ENCODE measurements at places on chromosomes 3 and 15.

DNA sequence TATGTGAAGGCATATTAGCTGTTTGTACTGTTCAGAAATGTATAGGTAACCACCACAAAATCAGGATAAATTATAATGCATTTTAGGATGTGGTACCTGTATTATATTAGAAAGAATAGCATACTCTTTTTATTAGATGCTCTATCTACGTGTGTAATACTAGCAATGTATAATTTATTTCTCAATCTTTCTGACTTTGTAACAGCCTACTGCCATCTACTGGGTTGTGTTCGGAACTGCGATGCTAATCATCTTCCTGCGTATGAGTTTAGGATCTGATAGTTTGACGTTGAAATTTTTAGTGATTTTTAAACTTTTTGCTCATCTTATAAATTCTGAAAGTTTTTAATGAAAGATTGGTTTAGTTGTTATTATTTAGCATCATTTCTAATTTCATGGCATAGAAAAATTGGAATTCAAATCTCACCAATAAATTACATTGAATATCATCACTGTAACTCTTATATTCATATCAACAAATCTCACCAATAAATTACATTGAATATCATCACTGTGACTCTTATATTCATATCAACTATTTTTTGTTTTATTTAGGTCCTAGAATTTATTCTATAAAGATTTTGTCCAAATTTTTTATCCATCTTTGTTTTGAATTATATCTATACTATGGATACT, 322.7 kb upstream of the ZNF717 start:
- DNase-seq = no peak

GRCh38 chr15:46525984-46526725, 891.3 kb downstream of the SQOR start:
- no peak for DNase-seq

DNA sequence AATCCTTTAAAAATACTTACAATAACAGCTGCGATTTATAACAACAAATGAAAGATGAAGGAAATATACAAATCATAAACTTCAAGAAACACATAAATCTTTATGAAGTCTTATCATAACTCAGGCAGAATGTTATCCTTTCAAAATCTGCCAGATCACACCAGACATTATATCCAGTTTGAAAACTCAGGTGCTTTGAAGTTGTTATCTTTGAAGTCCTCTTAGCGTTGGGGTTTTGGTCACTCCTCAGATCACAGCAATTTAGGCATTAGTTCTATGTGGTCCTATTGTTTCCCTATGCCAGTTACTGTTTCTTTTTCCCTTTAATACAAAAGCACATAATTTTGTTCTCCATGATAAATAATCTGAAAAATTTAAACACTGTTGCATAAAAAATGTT, 934.6 kb downstream of the EPHA3 start:
- no peak for DNase-seq

DNA sequence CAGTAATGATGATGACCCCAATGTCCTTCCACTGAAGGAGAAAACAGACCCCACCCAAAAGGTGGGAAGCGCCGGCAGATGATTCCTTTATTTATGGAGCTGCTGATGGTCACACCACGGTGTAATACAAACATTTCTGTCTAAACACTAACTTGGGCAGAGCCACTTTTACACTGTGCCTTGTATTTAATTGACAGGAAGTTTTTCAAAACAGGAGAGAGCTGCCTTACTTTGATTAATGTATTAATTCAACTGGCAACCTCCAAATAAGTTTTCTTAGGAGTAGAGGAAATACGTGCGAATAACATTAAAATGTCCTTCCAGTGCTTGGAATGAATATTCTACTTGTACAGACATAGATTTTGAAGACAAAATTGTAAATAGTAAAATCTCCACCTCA, 70.4 kb downstream of the WWTR1 start:
- no peak for DNase-seq

GRCh38 chr3:145094355-145094941, 1066.5 kb downstream of the PLOD2 start:
- DNase-seq = peak; percentile 7

- DNase-seq = no peak
Observed at GRCh38 chr15:90103701-90104329, 1.5 kb upstream of the IDH2 start.

GRCh38 chr3:10108091-10108490, at the start of gene FANCD2OS:
TSS of gene FANCD2OS (minus strand) at chr3:10108255. CDS start at chr3:10104774, 3,481 bp downstream.
- DNase-seq = no peak

- DNase-seq = no peak
Observed at GRCh38 chr3:23623844-23624243, 181.9 kb upstream of the UBE2E1 start.

DNA sequence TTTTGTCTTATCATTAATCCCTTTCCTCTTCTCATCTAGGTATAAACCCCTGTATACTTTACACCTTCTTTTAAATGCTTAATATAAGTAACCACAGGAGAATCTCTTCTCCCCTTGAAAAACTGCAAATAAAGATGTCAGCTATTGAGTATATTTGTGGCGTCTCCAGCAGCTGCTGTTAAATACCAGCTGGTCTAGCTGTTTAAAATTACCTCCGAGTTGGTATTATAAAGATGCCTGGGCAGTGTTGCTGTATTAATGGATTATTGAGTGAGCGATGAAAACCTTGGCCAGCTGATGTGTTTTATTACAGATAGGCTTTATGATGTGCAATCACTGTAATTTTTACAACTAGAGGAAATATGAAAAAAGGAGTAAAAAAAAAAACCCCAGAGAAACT, 388.1 kb downstream of the TBC1D5 start:
- no peak for DNase-seq

DNA sequence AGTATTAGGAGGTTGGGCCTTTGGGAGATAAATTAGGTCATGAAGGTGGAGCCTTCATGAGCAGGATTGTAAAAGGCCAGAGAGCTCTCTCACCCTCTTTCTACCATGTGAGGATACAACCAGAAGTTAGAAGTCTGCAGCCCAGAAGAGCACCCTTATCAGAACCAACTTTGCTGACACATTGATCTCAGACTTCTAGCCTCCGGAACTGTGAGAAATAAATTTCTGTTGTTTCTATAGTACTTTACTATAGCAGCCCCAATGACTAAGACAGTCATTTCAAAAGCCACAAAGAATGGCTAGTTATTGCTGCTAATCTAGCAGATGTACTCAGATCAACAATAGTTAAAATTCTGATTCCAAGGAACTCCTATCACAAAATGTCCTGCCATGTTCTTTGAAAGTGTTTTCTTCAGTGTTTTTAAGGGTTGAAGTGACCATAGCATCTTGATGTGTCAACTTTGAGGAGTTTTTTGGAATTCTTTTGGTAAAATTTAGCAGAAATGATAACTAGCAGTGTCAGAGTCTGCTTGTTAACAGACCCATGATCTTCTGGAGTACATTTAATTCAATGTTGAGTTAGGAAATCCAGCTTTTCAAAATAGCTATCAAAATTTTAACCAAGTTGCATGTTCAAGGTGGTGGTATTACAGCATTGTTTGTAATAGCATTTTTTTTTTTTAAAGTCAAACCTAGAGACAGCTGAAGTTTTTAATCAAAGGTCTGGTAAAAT, 10.3 kb downstream of the DZIP3 start:
- no peak for DNase-seq

DNA sequence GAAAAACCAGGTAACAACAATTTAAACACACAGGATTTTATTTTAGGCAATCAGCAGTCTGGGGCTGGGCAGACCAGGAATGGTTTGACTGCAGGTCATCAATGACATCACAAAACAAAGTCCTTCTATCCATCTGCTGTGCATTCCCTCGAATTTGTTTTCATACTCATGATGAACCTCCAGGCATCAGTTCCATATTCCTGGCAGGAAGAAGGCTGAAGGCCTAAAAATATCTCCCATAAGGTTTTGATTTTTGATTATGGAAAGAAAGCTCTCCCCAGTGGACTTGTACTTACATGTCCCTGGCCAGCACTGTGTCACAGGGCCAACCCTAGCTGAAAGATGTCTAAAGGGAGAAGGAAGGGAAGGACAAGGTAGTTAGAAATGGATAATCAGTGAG, 107.4 kb downstream of the PEAK1 start:
- DNase-seq = no peak

- DNase-seq = no peak
Observed at GRCh38 chr3:188082031-188082430, 71.9 kb upstream of the LPP start.

- no peak for DNase-seq
Observed at GRCh38 chr3:8887435-8888300, 75.6 kb downstream of the RAD18 start.

- DNase-seq = no peak
Observed at GRCh38 chr3:134881305-134881704, 86.2 kb downstream of the EPHB1 start.

DNA sequence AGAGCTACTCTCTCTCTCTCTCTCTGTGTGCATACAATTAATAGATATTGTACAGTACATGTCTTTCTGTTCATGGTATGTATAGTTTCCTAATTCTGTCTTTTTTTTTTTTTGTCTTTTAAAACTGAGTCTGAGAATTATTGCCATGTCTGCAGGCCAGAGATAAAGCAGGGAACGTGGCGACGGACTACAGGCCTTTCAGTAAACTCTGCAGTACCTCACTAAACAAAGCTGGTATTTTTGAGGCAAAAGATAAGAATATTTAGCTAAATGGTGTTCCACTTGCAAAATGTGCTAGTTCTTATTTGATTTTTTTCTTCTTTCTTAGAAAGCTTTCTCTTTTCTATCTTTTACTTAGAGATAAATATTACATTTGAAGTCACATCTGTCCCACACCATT, 44.0 kb upstream of the EHHADH start:
- DNase-seq = no peak

- no peak for DNase-seq
Observed at GRCh38 chr15:89632563-89633430, 22.5 kb downstream of the KIF7 start.

- no peak for DNase-seq
Observed at GRCh38 chr3:140843656-140844055, 98.0 kb upstream of the SLC25A36 start.

DNA sequence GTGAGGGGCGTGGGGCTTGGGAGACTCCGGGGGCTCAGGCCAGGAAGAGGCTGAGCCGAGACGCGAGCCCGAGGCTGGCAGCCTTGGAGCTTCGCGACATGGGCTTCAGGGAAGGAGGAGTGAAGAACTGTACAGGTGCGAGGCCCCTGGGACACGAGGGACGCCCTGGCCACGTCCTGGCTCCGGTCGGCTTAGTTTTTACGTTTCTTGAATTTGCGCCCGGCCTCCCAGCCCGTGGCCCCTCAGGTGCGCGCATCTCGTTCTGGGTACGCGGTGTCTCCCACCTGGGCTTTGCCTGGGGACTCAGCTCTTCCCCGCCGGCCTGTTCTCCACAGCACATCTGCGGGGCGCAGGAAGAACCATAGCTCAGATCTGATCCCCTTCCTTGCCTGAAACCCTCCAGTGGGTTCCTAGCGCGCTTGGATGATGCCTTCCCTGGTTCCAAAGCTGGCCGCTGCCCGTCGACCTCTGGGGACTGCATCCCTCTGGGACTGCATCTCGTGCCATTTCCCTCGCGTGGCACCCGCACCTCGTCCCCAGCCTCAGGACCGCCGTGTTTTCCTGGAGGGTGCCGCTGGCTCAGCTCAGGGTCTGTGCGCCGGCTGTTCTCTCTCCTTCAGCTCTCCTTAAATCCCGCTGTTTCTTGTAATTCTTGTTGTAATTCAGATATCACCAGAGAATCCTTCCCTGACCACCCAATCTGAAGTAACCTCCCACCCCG, 614 bp downstream of the CHCHD6 start:
- no peak for DNase-seq

GRCh38 chr15:39330061-39330460, 250.8 kb upstream of the THBS1 start:
- no peak for DNase-seq

GRCh38 chr3:170633573-170633972, 47.7 kb upstream of the SLC7A14 start:
- no peak for DNase-seq

DNA sequence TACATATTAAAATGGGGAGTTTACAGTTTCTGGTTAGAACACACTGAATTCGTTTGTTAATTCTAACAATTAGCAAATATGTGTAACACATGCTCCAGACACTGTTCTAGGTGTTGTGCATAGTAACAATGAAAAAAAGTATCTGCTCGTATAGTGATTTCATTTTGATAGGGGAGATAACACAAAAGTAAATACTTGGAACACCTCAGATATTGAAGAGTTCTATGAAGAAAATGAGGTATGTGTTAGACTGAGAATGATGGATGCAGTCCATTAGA, 6.8 kb upstream of the TMF1 start:
- DNase-seq = no peak

DNA sequence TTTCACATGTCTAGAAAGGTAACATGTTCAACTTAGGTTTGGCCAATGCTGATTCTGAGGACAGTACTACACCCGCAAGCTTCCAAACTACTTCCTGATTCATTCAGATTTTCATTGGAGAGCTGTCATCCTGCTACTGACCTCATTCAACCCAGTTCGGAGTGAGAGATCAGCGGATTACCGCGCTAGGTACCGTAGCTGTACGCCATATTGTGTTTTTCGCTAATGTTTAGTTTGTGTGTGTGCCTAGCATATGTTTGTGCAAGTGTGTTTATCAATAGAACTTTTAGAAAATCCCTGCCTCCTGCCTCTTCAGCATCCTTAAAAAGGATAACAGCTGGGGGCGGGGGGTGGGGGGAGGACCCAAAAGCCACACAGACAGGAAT, 1.1 kb downstream of the ZBTB20 start:
- DNase-seq = no peak

GRCh38 chr3:49639551-49639950, 34.6 kb upstream of the APEH start:
- DNase-seq = no peak

DNA sequence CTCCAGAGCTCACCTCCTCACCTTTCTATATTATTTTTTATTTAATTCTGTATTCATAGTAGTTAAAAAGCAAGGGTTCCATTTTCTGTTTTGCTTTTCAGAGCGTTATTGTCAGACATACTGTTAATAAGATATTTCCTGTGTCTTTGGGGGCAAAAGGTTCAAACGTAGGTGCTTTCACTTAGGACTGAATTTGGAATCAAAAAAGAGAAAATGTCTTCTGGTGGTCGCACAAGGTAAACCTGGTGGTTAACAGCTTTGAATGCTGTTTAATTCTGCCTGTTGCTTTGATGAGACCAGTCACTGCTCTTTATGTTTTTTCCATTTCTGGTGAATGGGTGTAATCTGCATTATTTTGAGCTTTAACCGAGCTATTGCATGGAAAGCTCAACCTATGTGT, 212.5 kb downstream of the TCF12 start:
- no peak for DNase-seq

Data from Caco-2 (cell line).